ENCODE measurements at places on chromosomes 1 and 21.

DNA sequence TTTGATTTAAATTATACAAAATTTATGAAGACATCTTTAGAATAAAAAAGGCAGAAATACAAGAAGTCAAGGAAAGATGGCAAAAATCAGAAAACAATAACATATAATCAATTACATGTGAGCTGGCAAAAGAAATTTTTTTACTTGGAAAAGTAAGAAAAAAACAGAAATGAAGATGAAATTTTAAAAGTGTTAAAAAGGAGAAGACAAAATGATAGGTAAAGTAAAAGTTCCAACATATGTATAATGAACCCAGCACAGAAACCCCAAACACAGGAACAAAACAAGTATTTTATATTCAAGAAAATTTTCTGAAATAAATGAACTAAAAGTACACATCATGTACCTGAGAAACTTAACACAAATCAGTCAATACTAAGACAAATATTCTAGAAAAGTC is 63.4 kb downstream of the USP1 start:
- ATAC-seq, result no peak

GRCh38 chr1:61978796-61979195 is 215.9 kb upstream of the L1TD1 start:
- no peak for ATAC-seq

- no peak for ATAC-seq
Measured at GRCh38 chr1:74587888-74588287, 75.5 kb upstream of the LRRC53 start.

GRCh38 chr1:6162773-6163172 is 17.3 kb downstream of the CHD5 start:
- no peak for ATAC-seq

DNA sequence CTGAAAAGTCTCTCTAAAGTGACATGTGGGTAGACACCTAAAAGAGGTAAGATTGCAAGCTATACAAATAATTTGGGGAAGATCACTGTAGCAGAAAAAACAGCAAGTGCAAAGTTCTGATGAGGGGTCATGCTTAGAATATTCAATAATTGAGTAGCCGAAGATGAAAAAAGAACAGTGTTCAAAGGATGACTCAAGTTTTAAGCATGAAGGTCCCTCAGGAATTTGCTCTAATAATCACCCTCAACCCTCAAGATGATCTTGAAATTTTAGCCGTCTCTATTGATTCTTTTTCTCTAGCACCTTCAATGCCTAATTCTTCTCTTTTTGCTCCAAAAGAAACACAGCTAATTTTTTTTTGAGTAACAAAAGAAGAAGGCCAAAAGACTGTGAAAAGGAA is 190.6 kb upstream of the ZNHIT6 start:
- ATAC-seq, result no peak

- no peak for ATAC-seq
Measured at GRCh38 chr1:85624361-85624760, 43.8 kb downstream of the CCN1 start.

DNA sequence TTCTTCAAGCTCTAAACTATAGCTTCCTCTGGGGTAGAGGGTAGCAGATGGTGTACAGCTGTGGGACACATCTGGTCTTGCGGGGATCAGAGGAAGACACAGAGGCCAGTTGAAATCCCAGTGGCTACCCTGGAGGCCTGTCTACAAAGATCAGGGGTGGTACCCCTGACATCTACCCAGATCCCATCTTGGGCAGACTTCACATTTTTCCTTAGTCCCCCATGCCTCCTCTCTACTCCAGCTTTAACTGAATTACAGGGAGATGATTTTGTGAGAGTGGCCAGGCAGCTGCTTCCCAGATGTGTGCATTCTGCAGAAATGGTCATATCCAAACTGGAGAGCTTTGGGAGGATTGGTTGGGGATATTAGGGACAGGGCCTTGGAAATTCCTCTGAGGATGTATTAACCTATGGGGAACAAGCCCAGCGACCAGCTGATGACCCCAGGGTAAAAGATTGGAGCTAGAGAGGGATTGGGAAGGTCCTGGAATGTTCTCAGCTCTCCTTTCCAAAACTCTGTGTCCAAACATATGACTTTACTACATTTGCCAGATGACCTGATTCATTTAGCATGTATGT is 9.6 kb upstream of the CD34 start:
- no peak for ATAC-seq

DNA sequence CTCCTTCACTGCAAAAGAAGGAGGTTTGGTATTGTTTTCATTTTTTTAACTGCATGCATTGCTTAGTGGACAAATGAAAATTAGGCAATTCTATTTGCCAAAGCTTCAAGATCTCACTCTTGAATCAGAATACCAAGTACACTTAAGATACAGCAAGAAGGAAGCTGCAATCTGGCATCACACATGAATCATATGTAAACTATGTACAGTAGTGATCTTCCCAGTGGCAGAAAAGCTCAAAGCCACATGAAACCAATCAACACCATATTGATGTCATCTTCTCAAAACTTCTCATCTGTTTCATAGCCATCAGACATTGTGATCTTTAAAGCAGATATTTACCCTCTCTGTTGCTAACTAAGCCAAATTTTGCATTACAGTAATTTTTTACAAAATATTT is 550.1 kb downstream of the LTN1 start:
- no peak for ATAC-seq

DNA sequence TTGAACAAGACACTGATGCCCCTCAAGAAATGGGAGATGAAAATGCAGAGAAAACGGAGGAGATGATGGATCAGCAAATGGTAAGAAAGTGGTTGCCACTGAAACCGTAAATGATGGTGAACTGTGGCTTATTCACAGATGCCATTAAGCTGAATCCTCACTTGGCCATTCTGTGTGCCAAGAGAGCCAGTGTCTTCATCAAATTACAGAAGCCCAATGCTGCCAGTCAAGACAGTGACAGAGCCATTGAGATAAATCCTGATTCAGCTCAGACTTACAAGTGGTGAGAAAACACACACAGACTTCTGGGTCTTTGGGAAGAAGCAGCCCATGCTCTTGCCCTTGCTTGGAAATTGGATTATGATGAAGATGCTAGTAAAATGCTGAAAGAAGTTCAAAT is 52.5 kb downstream of the NBPF6 start:
- no peak for ATAC-seq
